Iris pigment epithelial cell (primary cell): ENCODE measurements at places on chromosomes 7 and 10.

DNA sequence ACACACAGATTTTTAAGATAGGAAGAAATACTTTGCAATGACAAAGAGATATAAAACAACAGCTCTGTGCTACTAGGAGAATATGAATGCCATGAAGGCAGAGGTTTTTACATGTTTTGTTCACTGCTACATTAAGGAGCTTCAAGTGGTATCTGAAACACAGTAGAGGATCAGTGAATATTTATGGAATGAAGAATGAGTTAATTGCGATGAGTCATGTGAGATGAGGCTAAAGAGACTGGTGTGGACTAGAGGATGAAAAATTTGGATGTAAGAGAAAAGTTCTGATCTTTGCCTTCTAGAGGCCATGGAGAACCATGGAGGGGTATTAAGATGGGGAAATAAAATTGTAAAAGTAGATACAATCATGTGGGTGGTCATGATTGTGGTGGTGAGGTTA, 434.2 kb downstream of the PHTF2 start:
- DNase-seq = no peak

DNA sequence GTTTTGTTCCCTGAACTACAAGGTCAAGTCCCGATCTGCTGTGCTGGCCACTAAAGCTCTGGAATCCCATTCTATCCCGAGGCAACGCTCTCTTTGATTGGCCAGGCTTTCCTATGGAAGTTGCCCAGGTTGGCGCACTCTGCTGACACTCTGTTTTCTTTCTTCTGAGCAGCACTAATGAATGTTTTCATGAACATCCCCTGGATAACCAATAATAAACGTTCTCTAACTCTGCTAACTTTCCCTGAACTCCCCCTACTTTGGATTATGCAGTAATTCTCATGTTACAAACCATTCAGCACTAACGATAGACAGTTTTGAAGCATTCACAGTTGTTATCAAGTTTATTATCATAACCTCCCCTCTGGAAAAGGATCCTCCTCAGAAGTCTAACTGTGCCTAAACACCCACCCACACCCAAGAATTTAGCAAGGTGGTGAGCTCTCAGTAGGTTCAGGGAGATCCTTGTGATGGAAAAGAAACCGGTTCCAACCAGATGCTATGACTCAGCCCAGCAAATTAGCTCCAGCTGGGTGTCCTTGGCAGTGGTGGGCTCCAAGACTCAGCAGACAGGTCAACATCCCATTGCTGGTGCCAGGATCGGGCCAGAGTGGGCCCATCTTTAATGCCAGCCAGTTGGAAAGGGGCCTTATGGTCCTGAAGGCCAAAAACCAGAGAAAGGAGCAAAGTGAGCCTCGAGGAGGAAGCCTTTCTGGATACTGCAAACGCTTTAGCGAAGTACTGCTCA, 68.4 kb downstream of the CREB3L2 start:
- peak; percentile 82 for DNase-seq

DNA sequence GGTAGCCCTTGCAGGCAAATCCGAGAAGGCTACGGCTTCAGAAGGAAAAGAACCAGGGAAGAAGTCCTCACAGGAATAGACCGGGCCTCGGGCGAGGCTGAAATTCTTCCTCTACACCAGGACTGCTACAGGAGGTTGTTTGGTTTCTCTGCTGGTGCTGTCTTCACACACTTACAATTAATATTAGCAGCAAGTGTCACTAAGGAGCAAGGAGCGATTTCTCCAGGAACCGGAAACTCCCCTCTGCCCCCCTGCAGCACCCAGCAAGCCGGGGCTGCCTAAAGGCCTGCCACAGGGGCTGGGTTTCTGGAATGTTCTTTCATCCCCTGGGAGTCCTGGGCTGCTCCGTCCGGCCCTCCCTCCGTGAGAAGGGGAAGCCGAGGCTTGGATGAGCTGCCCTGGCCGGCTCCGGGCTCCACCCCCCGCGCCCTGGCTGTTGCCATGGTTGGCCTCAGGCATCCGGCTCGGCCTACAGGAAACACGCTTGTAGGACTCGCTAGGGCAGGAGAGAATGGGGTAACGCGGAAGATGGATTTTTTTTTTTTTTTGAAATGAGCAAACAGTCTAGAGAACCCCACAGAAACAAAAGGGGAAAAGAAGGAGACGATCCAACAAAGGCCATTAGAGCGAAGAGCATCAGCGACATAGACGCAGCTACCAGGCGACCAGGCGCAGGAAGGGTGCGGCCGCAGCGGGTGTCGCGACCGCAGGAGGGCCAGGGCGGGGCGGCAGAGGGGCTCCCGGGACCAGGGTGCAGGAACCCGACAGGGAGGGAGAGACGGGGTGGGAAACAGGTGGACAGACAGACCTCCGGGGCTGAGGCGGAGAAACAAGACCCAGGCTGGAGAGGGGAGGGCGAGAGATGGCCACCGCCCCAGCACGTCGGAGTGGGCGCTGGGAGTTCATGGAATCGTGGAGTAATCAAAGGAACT, 33.0 kb downstream of the EN2 start:
- peak; percentile 16 for DNase-seq

DNA sequence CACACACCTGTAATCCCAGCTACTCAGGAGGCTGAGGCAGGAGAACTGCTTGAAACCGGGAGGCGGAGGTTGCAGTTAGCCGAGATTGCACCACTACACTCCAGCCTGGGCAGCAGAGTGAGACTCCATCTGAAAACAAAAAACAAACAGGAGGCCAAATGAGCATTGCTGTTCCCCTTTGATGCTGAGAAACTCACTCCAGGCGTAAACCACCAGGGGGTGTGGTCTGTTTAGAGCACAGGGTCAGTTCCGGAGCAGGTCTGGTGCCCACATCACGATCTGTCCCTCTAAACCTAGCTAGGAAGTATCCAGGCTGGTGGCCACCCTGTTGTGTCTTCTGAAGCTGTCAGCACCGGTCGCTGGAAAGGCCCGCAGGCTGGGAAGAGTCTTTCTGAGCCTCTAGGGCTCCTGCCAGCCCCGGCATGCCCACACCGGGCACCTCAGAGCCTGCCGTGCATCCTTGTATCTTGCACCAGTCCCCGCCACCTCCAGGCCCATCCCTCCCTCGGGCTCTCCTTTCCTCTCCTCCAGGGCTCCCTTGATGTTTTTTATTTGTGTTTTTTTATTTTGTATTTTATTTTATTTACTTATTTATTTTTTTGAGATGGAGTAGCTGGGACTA, 66.3 kb upstream of the SH2B2 start:
- peak; percentile 5 for DNase-seq

DNA sequence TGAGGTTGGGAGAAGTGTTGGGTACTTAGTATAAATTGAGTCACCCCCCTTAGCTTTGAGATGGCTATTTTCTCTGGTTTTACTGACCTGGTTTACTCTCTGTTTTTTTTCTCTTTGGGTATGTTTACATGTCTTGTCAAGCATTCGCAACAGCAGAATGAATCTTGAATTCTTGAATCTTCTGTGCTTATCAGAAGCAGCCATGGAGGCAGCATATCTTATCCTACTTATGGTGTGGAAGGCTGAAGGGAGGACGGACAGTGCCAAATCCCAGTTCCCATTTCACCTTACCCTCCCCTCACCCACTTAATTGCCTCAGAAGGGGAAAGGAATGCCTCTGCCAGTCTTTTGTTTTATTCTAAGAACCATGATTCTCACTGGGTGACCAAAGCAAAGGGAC, 3.7 kb downstream of the SND1 start:
- no peak for DNase-seq
